ENCODE measurements at places on chromosomes 12 and 14.

DNA sequence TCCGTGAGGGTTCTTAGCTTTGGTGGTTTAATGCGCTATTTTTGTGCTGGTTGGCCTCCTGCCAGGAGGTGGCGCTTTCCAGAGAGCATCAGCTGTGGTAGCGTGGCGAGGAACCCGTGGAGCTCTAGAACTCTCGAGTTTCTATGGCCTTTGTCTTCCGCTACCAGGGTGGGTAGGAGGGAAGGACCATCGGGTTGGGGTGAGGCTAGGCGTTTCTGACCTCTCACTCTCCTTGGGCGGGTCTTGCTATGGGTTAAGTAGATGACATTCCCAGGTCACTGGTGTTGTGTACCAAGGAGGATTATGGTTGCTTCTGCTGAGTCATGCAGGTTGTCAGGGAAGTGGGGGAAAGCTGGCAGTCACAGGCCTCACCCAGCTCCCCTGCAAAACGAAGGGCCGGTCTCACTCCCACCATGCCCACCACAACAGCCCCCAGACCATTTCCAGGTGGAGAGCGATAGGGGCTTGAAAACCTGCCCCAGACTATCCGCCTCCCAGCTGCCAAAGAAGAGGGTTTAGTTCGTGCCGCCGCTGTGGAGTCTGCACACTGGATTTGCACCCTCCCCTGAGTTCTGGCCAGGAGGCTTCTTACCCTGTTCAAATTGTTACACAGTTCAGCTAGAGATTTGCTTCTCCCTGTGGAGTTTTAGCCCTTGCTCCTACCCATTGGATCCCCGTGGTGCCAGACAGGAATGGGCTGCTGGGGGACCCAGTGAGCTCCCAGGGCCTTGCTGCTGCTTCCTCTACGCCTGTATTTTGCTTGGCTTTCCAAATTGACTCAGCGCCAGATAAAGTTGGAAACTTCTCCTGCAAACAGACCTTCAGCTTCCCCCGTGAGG, 21.9 kb downstream of the RNFT2 start:
- no peak for DNase-seq

- no peak for DNase-seq
These were observed 159.7 kb upstream of the EGLN3 start for GRCh38 chr14:34110531-34110930.

DNA sequence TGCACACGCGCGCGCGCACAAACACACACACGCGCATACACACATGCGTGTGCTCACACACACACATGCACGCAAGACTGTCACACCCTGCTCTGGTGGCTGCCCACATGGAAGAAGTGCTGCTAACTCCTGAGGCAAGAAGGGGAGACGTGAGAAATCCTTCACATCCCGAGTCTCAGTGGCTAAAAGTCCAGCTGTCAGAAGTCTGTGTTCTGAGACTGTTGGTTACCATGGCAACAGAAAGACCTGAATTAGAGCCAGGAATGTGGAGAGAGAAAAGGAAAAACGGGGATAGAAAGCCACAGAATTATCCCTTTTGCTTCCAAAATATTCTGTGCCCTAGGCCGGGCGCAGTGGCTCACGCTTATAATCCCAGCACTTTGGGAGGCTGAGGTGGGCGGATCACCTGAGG, 71.2 kb downstream of the PPFIBP1 start:
- DNase-seq, result no peak

DNA sequence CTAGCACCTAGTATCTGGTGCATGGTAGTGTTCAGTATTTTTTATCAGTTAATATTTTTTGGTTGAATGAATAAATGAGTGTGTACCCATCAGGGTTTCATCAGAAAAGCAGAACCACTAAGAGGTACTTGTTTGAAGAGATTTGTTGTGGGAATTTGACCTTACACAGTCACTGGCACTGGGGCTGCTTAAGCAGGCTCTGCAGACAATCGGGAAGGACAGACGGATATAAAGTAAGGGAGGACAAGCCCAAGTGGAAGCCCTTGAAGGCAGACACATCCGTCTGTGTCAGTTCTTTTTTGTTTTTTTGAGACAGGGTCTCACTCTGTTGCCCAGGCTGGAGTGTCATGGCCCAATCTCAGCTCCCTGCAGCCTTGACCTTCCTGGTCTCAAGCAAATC, 38.7 kb downstream of the CD9 start:
- no peak for DNase-seq

- DNase-seq, result no peak
These were observed 90.2 kb downstream of the PPP1R12A start for GRCh38 chr12:79844693-79845092.

- no peak for DNase-seq
These were observed 27.1 kb downstream of the PRKAB1 start for GRCh38 chr12:119695034-119695433.

- no peak for DNase-seq
These were observed 614.9 kb downstream of the SLC16A7 start for GRCh38 chr12:60210756-60211155.

DNA sequence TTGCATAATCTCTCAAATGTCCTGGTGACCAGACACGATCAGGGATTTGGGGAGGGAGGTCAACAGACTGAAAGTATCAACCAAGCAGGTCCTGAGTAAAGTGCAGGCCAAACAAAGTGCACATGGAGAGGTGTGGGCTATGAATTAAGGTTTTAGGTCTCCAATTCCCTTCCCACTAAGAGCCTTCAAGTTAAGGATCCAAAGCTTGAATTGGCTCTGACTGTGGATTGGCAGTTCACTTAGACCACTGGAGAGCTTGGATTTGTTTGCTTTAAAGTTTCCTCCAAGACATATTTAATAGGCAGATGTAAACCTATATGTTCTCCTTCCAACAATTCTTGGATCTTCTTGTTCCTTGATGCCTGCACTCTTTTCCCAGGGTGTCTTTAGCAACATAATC, 129.6 kb upstream of the IGF1 start:
- no peak for DNase-seq

- no peak for DNase-seq
These were observed 82.6 kb downstream of the GALNT8 start for GRCh38 chr12:4802841-4803240.

DNA sequence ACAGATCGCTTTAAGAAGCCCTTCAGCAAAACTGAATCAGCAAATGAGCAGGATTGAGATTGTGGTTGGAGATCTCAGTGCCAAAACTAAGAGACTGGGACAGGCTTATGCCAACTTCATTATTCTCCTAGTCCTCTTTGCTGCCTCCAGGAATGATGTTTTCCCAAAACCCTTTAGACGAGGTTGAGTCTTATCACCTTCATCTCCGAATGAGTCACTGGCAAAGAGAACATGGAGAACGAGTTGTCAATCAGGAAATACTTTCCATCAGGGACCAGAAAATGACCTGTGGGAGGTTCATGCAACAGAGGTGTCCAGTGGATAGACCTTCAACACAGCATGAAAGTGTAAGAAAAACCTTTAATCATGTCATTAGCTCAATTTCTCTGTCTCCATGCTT, 461.5 kb downstream of the RMST start:
- no peak for DNase-seq

DNA sequence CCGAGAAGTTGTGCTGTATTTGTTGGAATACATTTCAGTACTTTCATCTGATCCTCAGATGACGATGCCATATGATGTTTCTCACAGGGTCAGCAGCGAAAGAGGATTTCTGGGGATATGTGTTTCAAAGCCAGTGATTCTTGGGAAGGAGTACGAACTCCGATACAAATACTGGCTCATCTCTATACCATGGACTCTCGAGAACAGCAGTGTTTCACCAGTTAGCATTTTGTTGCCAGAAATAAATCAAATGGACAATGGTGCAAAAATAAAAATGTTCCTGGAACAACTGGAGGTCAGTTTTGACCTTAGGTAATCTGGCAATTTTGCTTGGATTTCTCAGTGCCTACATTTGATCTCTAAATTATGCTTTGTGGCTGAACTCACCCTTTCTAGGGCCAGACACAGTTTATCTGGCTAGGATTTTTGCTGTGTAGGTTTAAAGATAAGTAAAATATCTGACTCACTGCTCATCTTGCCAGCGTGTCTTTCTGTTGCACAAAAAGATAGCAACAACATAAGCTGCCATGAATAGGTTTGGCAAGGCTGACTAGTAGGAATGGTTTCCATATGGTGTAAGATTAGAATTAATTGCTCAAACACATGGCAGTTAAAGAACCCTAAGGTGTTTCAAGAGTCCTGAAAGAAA, 11.0 kb upstream of the MGP start:
- DNase-seq, result no peak

GRCh38 chr12:87820524-87821202, 208.5 kb downstream of the C12orf50 start:
- no peak for DNase-seq

DNA sequence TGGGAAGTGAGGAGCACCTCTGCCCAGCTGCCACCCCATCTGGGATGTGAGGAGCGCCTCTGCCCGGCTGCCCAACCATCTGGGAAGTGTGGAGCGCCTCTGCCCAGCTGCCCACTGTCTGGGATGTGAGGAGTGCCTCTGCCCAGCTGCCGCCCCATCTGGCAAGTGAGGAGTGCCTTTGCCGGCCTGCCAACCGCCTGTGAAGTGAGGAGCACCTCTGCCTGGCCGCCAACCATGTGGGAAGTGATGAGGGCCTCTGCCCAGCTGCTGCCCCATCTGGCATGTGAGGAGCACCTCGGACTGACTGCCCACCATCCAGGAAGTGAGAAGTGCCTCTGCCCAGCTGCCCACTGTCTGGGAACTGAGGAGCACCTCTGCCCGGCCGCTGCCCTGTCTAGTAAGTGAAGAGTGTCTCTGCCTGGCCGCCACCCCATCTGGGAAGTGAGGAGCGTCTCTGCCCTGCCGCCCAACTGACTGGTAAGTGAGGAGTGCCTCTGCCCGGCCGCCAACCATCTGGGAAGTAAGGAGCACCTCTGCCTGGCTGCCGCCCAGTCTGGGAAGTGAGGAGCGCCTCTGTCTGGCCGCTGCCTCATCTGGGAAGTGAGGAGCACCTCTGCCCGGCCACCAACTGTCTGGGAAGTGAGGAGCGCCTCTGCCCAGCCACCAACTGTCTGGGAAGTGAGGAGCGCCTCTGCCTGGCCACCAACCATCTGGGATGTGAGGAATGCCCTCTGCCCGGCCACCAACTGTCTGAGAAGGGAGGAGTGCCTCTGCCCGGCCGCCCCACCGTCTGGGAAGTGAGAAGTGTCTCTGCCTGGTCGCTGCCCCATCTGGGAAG, 22.6 kb downstream of the FAR2 start:
- DNase-seq, result no peak

DNA sequence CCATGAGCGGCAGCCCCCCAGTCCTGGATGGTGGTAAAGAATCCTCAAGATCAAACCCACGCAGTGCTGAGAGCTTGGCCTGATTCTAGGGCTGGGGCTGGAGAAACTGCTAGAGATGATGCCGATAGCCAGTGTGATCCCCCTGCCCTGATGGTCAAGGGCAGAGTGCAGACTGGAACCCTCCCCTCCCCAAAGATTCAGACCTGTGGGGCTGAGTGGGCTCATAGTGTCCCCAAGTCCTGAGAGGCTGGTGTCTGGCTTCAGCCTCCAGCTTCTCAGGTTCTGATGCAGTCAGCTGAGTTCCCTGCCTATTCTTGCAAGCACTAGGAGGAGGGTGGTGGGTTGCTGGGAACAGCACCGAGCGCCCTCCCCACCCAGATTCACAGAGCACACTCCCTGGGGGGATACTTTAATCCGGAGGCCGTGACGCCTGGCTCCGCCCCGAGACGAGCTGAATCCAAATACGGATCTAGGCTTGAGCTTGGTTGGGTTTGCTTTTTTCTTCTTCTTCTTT, 11.9 kb downstream of the RHOF start:
- DNase-seq, result no peak

DNA sequence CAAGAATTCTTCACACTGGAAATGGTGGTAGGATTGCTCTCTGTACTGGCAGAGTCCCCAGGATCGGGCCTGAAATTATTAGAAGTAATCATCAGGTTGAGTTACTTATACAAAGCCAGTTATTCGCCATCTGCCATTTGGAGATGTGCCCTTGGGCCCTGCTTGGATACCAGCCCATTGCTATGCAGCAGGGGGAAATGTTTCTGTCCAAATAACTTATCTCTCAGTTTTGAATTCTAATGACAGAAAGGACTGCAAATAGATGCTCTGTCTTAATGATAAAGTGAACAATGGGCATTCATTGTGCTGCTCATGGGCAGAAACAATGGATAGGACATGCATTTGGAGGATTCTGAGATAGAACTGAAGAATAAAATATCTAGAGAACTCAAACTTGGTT, 139.1 kb upstream of the PELI2 start:
- no peak for DNase-seq

GRCh38 chr12:72018036-72018435, 79.4 kb downstream of the TPH2 start:
- no peak for DNase-seq

DNA sequence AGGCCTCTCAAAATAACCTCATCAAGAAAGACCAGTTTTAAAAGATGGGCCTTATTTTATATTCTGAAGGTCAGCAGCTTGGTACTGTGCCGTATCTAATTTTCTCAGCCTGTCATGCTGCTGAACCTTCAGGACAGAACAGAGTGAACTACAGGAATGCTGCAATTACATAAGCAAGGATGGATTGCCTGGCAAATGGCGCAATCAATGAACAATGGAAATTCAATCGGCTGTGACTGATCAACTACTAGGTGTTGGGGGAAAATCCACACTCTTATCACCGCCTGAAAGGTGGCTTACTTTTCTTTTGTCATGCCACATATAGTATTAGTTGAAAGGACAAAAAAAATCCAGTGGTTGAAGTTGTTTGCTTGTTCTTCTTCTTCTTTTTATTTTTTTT, 8.5 kb downstream of the ACSS3 start:
- no peak for DNase-seq

- DNase-seq, result no peak
These were observed 4.5 kb downstream of the HOXC10 start for GRCh38 chr12:53989227-53990113.

GRCh38 chr12:13379531-13380188, 183.1 kb downstream of the EMP1 start:
- no peak for DNase-seq

- no peak for DNase-seq
These were observed 165.9 kb upstream of the TMEM260 start for GRCh38 chr14:56413721-56414120.

- DNase-seq, result no peak
These were observed 18.0 kb downstream of the BICD1 start for GRCh38 chr12:32124637-32125036.

- DNase-seq, result no peak
These were observed 915.4 kb upstream of the TMEM132C start for GRCh38 chr12:127351481-127352010.

GRCh38 chr12:77723308-77723707, 107.4 kb upstream of the NAV3 start:
- DNase-seq, result no peak

DNA sequence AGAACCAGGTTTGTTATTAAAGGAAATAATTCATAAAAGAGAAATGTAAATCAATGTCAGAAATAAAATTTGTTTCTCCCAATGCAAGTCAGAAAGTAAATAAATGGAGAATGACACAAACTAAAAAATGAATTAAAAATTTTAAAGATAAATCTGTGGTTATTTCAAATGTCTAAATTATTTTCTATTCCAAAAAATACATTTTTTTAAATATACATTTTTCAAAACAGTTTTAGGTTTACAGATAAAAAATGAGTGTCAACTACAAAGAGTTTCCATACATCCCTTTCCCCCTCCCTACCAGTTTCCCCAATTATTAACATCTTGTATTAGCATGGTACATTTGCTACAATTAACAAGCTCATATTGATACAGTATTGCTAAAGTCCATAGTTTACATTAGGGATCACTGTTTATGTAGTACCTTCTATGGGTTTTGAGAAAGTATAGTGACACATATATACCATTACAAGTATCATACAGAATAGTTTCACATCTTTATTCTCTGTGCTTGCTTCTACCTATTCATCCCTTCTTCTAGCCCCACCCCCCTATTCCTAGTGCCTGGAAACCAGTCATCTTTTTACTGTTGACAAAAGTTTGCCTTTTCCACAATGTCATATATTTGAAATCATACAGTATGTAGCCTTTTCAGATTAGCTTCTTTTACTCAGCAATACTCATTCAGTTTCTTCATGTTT, 104.2 kb downstream of the RALGAPA1 start:
- DNase-seq, result no peak
